ENCODE measurements at places on chromosomes 13 and 19.

DNA sequence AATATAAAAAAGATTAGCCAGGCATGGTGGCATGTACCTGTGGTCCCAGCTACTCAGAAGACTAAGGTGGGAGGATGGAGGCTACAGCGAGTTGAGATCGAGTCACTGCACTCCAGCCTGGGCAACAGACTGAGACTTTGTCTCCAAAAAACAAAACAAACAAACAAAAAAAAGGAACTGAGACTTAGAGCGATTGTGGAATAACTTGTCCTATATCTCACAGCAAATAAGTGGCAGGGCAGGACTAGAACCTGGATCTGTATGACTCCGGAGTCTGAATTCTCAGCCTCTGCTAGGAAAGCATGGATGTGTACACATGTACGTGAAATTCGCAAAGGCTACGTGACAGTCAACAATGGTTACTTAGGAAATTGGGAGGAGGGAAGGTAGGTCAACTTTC, 20.1 kb downstream of the KRTDAP start:
- no peak for DNase-seq

GRCh38 chr19:23996549-23996948, 81.9 kb downstream of the ZNF726 start:
- no peak for DNase-seq

- DNase-seq: no peak
Measured at GRCh38 chr19:47302249-47302648, 7.4 kb upstream of the C5AR1 start.

DNA sequence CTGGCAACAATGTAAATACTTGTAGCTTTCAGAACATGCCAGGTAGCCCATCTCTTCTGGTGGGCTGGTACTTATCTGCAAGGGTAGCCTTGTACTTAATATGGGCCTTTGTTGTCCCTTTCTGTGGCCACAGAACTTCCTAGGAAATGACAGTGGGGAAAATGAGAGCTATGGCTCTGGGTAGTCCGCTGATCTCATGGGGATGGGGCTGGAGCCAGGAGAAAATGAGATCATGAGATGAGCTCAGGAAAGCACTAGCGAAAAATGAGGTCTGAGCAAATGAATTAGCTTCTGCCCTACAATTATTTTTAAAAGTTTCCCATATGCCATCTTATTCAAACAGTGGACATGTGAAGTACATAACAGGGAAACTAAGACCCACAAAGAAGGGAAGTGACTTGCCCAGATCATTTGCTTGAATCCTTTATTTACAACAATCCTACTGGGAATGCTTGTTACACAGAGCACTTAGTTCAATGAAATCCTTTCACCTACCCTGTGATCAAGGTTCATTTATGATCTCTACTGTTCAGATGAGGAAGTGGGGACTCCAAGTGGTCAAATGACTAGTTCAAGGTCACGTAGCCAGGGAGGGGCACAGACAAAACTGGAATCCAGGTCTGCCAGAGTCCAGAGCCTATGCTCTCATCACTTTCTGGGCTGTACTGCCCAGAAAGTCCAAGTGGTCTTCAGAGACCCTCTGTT, 87.1 kb downstream of the PTPRS start:
- no peak for DNase-seq

- DNase-seq: no peak
Measured at GRCh38 chr13:111328574-111329410, 8.3 kb downstream of the TEX29 start.

- DNase-seq: no peak
Measured at GRCh38 chr19:3788996-3789778, 3.0 kb upstream of the MATK start.

DNA sequence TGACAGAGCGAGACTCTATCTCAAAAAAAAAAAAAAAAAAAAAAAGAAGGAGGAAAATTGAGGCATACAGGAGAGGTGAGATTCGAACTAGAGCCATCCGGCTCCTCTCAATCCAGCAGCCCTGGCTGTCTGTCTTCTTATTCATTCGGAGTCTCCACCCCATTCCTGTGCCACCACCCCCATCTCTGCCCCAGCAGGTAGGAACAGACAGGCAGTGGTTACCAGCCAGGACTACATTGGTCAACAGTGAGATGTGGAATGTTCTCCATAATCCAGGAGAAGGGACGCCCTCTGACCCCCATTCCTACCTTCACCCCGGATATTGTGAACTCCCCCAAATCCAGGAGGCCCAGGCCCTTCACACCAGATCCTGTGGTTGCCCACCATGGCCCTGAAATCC, 6.6 kb upstream of the S1PR2 start:
- no peak for DNase-seq

GRCh38 chr19:3658004-3658869, 31.6 kb upstream of the CACTIN start:
- DNase-seq: no peak

GRCh38 chr19:39754971-39755370, 17.1 kb upstream of the CLC start:
- no peak for DNase-seq

- DNase-seq: no peak
Measured at GRCh38 chr19:5398693-5399057, 56.5 kb upstream of the ZNRF4 start.

GRCh38 chr13:81048026-81048461, 707.1 kb upstream of the SPRY2 start:
- DNase-seq: no peak

GRCh38 chr19:48506138-48506733, 5.4 kb downstream of the LMTK3 start:
- no peak for DNase-seq

- no peak for DNase-seq
Measured at GRCh38 chr13:106117035-106117434, 418.4 kb downstream of the EFNB2 start.

DNA sequence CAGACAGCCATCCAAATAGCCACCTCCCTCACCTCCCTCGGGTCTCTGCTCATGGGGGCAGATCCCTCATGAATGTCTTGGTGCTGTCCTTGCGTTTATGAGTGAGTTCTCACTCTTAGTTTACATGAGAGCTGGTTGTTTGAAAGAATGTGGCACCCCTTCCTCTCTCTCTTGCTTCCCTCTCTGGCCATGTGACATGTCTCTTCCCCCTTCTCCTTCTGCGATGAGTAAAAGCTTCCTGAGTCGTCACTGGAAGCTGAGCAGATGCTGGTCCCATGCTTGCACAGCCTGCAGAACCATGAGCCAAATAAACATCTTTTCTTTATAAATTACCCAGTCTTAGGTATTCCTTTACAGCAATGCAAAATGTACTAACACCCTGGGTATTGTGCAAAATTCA, 208.7 kb downstream of the LACC1 start:
- no peak for DNase-seq

DNA sequence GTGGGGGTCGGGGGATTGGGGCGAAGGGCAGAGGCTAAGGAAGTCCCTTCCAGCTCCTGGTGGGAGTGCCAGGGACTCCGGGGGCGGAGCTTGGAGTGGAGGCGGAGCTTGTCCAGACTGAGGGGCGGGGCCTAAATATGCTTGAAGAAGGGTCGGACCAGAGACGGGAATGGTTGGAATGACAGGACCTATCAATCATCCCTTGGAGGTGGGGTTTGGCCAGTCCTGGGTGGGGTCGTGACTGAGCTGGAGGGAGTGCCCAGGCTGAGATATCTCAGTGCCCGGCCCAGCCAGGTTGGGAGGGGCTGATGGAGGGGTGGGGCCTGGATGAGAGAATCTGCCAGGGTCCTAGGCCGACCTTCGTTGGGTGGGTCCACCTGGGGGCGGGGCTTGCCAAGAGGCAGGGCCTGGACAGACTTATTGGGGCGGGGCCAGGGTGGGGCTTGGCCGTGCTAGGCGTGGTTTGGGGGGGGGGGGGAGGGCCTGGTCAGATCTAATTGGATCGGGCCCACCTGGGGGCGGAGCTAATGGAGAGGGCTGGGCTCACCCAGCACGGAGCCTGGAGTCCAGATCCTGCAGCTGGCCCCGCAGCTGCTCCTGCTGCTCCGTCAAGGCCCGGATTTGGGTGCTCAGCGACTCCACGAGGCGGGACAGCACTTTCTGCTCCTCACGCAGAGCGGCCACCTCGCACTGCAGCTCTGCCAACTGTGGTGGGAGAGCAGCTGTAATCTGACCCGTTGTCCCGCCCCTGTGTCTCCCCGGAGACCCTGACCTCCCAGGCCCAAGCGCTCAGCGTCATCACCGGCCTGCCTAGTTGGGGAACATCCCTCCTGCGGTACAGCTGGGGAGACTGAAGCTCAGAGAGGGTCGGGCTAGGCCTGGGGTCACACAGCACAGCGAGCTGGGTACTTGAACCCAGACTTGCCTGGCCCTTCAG, 2.6 kb upstream of the WIZ start:
- no peak for DNase-seq

DNA sequence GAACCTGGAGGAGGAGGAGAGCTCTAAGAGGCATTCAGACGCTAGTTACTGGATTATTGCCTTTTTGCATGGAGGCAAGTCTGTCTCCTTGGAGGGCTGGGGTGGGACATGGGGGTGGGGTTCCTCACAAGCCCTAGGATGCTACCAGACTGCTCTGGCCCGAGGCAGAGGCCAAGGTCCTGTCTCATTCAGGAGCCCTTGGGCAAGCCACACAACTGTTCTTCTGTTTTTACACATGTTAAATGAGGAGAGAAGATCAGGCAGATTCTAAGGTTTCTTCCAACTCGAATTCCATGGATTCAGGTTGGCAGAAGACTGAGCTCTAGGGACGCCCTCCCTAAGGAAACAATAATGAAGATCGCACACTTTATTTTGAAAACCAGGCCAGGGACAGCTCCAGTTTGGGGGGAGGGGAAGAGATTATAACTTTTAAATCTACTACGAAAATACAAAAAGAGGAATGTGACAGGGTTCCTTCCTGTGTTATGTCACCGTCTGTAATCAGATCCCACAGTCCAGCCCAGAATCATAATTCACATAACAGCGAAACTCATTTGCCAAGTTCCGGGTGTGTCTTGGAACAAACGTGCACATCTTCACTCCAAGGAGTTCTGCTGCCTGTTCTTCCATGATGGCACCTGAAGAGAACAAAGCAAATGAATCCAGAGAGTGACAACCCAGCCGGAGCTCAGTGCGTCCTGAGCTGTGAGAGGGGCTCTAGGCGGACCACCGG, 25.2 kb downstream of the IL17D start:
- DNase-seq: no peak

DNA sequence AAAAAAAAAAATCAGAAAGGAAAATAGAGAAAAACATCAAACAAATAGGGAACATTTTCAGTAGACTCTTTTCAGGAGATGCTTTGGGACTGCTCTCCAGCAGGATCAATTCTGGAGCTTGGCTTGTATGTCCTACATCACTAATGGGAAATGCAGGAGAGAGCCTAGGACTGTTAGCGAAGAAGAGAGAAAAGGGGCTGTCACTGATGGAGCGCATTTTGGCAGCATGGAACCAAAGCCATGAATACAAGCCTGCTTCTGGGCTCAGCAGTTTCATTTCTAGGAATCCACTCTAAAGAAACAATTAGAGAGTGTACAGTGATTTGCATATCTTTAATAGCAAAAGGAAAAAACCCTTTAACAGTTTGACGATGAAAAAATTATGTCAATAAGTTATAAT, 203.9 kb downstream of the NUFIP1 start:
- no peak for DNase-seq

DNA sequence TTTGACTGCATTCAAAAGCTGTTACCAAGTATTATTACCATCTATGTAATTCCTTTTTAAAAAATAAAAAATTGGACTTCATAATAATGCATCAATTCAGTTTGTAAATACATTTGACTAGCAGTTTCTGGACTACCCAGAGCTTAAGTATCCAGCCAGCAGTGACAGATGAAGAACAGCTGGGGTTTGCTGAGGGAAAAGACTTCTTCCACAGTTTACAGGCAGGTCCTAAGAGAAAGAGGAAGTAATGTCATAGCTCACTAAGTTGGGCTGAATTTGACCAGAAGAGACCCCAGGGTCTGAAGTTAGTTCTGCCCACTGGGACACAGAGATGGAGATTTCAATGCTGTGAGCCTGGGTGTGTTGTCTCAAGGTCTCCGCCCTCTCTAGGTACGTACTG, 96.4 kb downstream of the MBNL2 start:
- no peak for DNase-seq

DNA sequence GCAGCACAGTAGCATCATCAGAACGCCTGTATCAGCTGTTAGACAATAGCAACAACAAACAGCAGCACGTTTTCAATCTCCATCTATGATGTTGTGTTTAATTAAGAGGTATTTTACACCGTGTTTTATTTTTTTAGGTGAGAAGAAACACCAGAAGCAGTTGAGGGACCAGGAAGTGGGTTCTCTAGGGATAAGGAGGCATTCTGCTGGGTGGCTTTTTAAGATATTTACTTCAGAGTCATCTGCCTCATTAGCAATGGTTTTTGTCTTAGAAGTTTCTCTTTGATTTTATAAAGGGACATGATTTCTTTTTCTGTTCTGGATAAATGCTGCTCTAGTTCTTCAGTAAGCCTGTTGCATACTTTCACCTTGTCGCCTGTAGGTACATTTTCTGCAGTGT, 8.2 kb downstream of the CKAP2 start:
- no peak for DNase-seq

DNA sequence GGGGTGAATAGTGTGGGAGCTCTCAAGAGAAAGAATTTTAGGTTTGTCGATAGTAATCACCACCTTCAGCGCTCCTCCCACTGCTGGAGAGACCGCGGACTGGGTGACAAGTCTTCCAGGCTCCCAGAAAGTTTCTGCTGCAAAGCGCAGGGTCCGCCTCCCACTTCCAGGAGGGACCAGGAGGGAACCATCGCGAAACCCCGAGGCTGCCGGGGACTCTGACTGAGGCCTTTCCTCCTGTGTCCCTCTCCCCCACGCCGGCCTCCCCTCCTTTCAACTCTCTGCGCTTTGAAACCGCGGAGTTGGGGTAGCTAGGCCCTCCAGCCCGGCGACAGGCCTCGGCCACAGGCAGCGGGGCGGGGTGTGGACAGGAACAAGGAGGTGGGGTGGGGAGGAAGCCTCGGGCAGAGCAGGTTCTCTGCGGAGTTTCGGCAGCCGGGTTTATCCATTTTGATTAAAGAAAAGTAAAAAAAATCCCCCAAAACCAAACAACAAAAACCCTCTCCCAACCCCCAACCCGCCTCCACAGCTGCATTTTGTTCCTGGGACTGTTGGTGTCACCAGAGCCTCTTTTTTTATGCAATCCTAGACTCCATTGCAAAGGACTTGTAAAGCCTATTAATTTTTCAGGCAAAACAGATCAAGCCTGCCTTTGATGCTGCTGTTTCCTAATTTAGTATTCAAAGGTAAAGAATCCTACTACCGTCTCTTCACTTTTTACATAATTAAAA, 157.2 kb downstream of the TM9SF2 start:
- peak; percentile 56 for DNase-seq

- DNase-seq: no peak
Measured at GRCh38 chr13:92510416-92510815, 716.2 kb upstream of the GPC6 start.

DNA sequence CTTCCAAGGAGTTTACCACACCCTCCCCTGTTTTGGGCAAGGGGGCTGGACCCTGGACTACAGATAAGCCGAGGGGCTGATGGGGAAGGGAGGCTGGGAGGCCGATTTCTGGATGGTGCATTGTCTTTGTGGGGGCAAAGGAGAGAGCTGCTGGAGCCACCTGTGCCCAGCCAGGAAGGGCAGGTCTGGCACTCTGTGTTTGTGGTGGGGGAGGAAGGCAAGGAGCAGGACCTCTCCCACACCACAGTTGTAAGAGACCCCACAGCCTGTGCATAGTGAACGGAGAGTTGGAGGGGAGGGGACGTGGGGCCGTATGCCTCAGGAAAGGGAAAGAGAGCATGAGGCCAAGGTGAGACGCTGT, 16.0 kb upstream of the PRR19 start:
- no peak for DNase-seq
